Stimulated activated CD4-positive, alpha-beta T cell treated with anti-CD3 and anti-CD28 coated beads, TNF-alpha, amount 100 ng/mL, for 24 hours (primary cell): ENCODE measurements at places on chromosomes 2 and 18.

DNA sequence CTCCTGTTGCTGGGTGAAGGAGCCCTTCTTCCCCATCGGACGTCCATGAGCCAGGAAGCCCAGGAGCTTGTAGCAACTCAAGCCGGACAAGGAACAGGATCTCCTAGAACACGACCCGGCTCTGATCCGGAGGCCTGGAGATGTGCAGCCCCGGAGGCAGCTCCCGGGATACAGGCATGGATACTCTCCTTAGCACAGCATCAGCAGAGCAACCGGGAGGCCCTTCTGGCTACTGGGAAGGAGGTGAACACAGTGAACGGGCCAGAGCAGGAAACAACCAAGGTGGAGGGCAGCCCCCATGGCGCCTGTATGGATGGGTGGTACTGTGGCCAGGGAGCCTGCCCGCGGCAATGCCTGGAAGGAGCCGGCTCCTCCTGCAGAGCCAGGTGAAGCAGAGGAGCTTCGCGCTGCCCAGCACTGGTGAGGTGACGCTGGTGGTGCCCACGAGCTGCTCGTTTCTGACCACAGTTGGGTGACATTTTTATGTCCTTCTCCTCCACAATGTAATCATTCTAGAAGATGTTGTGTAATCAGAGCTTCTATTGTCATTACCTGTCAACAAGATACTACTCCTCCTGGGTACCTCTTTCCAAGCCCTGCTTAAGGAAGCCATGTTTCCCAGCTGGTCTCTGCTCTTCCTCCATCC, 94.3 kb downstream of the TWIST2 start:
- DNase-seq, result no peak

- no peak for DNase-seq
Observed at GRCh38 chr2:75505012-75505411, 55.7 kb downstream of the EVA1A start.

- no peak for DNase-seq
Observed at GRCh38 chr2:164661349-164661748, 40.1 kb upstream of the GRB14 start.

DNA sequence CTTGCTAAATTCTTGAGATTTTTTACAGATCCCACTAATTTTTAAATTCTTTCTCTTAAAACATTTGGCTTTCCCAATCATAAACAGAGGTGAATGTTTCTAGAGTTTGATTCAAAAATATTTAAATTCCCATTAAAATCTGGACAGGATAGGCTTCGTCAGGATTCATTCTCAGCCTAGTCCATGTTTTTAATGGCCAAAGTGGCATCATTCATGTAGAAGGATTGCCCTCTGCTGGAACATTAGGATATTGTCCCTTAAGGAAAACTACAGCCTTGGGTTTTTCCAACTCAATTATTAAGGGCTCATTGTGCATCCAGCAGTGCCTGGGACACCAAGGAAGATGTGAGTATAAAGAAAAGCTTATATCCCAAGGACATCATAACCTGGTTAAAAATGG, 71.7 kb downstream of the TPGS2 start:
- no peak for DNase-seq

DNA sequence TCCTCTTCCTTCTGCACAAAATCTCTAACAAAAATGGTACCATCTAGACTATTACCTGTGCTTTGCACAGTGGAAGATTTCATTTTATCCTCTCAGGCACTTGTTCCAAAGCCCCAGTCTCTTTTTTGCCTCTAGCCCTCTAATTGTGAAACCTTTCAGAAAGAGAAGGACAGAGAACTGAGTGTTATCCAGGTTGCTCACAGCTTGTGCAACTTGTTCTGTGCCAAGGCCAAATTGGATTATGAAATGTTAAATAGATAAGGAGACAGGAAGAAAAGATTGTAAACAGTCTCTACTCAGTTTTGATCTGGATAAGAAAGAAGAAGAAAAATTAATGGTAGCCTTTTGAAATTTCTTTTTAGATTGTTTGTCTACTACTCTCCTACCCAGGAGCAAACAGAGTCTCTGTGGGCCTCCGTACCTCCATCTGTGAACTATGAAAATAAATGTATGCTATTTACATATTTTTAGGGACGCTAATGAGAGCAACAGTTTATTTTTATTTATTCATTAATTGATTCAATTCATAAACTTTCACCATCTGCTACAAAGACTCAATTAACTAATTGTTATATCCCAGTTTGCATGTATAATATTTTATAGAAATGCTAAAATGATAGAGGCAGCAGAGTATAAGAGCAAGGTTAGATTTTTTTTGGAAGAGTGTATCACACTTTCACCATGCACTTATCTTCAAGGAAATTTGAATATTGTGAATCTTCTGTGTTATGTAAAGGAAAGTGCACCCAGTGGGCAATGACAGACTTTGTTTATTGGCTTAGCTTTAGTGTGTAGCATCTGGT, 339.0 kb upstream of the ETAA1 start:
- DNase-seq, result no peak

GRCh38 chr2:22912398-22912797, 472.6 kb upstream of the KLHL29 start:
- no peak for DNase-seq

DNA sequence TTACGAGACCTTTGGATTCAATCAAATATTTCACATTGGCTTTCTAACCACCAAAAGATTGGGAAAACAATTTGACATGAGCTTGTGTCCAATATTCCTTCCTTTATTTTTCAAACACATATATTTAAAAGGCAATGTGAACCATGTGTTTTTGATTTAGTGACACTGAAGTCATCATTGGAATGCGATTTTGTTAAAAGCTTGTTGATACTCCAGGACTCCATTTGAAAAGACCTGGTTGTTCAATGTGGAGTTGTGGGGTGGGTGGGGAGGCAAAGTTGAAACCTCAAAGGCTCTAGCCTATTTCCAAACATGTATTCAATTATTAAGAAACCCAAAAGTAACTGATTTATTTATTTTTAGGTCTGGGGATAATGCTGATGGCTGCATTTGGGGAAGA, 114.1 kb upstream of the TRIB2 start:
- DNase-seq, result no peak

GRCh38 chr2:52416340-52416739, 1351.3 kb upstream of the CHAC2 start:
- DNase-seq, result no peak

GRCh38 chr18:8329186-8329771, 280.0 kb upstream of the RAB12 start:
- DNase-seq, result no peak

DNA sequence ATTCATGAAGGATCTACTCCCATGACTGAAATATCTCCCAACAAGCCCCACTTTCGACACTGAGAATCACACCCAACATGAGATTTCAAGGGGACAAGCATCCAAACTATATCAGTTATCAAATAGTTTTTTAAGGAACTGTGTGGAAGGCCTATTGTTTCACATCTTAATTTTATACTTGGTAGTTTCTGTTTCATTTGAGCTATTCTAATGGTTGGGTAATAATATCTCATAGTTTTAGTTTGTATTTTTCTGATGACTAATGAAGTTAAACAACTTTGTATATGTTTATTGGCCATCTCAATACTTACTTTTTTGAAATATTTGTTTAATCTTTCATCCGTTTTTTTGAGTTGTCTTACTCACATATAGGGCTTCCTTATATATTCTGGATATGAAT, 135.0 kb downstream of the SCG2 start:
- DNase-seq, result no peak

DNA sequence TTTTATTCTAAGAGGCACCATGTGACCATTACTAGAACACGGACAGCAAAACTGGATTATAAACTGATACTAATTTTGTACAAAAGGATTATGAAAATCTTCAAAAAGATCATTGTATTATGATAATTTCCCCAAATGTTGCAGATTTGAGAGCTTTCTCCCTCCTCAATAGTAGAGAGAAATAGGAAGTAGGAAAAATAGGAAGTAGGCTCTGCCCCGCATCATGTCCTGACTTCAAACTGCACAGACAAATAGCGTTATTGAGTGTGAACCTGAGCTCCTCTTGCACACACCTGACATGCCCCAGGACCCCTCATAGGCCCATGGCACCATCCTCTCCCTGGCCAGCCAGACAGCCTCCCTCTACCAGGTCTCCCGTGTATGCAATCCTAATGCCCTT, 25.4 kb downstream of the CHRNA1 start:
- no peak for DNase-seq

DNA sequence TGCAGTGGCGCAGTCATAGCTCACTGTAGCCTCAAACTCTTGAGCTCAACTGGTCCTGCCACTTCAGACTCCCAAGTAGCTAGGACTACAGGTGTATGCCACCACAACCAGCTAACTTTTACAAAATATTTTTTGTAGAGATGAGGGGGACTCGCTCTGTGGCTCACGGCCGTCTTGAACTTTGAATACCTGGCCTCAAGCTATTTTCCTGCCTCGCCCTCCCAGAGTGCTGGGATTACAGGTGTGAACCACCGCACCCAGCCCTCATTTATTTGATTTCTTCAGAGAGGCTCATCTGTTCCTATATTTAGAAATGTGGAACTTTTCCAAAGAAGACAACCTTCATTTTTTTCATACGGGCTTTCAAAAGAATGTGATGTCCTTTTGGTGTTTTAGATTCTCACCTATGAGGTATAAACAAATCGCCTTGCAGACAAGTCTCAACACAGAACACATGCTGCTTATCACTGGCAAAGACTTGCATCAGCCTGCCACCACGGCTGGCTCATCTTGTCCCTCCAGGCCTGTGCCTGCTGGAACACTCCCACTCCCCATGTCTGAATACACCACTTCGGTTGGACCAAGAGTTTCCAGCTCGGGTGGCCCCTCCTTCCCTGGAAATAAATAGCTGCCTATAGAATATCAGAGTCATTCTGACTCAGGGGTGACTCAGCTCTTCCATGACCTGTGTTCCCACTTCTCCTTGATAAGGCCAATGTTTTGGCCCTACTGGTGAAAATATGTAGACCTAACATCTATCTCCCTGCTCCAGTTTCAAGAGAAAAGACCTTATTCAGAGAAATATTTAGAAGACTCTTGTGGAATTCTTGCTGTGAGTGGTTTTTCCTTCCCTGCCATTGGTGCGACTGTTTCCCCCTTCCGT, 202.6 kb downstream of the TGIF1 start:
- peak; percentile 75 for DNase-seq

DNA sequence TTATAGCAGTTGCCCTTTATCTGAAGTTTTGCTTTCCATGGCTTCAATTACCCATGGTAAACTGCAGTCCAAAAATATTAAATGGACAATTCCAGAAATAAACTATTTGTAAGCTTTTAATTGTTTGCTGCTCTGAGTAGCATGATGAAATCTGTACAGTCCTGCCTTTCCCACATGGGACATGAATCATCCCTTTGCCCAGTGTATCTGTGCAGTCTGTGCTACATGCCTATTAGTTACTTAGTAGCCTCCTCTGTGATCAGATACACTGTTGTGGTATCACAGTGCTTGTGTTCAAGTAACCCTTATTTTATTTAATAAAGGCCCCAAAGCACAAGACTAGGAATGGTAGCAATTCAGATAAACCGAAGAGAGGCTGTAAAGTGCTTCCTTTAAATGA, 810.6 kb upstream of the PIK3C3 start:
- no peak for DNase-seq

- no peak for DNase-seq
Observed at GRCh38 chr2:217900010-217900779, 102.6 kb downstream of the TNS1 start.

GRCh38 chr2:186302263-186302662, 183.8 kb upstream of the ZC3H15 start:
- no peak for DNase-seq

- no peak for DNase-seq
Observed at GRCh38 chr2:70962211-70962884, 16.1 kb upstream of the ANKRD53 start.

DNA sequence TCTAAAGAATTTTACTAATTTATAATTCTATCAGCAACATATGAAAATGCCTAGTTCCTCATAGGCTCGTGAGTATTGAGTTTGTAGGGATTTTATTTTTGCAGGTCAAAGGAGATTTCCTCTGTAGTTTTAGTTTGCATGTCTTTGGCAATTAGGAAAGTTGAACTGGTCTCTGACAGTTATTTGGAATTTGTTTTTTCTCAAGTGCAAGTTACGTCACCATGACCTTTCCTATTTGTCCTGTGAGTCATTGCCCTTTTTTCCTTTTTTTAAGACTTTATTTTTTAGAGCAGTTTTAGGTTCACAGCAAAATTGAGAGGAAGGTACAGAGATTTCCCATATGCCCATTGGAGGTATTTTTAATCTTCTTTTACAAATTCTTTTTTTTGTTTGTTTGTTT, 29.0 kb downstream of the RAMP1 start:
- DNase-seq, result no peak

DNA sequence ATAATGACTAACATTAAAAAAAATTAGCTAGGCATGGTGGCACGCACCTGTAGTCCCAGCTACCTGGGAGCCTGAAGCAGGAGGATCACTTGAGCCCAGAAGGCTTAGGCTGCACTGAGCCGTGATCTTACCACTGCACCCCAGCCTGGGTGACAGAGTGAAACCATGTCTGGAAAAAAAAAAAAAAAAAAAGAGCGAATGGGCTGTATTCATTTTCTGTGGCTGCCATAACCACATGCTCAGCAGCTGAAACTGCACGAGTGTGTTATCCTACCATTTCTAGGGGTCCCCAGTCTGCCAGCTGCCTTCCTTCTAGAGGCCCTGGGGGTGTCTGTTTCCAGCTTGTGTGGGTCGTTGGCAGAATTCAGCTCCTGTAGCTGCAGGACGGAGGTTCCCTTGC, 247.8 kb downstream of the EIPR1 start:
- DNase-seq, result no peak
